PC-9 (cell line): ENCODE measurements at places on chromosomes 3 and 15. TPM values are rescaled to one million over a fixed set of nuclear protein-coding genes. Genes with fewer than 3 reads are reported as not detected.

DNA sequence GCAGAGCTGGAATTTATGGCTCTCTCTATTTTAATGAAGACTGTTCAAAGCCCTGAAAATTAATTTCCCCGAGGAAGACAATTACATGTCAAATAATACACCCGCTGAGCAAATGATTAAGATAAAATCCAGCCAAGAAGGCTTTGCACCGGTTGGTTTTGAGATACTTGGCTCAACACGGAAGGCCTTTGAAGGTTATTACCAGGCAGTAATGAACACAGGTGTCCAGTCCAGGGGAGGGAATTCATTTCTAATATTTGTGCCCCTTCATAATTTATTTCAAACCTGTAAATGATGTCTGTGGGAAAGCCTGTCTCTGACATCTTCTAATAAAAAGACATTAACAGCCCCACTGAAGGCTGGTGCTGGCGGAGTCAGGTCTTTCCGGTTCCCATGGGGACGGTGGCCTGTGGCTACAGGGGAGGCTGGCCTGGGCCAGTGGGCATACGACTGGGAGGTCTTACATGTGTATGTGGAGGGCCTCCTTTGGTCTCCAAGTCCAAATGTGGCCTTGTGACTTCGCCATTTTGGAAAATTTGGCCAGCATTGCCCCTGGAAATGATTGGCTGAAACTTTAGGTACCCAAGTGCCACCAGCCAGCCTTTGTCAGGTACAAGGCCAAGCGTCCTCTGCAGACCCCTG, 49.9 kb upstream of the IQSEC1 start:
- no peak overlapping the region for H3K4me3 ChIP-seq
- no peaks in the 10 kb centered on the region for H3K27me3 ChIP-seq
- no peaks in the 10 kb centered on the region for H3K4me1 ChIP-seq
- DNase-seq: no peak
- H3K36me3 ChIP-seq: no peaks in the 10 kb centered on the region
- no peak overlapping the region for H3K27ac ChIP-seq

The WWTR1 gene
- 73.5 and 85.3 TPM in 2 replicates for total RNA-seq

The SKOR1 gene
- total RNA-seq: 0.13 and 0.40 TPM in 2 replicates

GRCh38 chr3:194485881-194486539, 792 bp downstream of the ATP13A3 start:
- peaks cover 78% of the 10 kb centered on the region for H3K4me1 ChIP-seq
- H3K27ac ChIP-seq: peak overlapping the region; percentile 73
- H3K27me3 ChIP-seq: no peaks in the 10 kb centered on the region
- peaks cover 26% of the 10 kb centered on the region for H3K36me3 ChIP-seq
- H3K4me3 ChIP-seq: peak overlapping the region; percentile 64

The PATL2 gene
- 0.61 and 2.0 TPM in 2 replicates for total RNA-seq

- no peaks in the 10 kb centered on the region; the same call in 1 of the 2 replicates for H3K36me3 ChIP-seq
- H3K27me3 ChIP-seq: no peaks in the 10 kb centered on the region
- peak overlapping the region; percentile 91 for H3K27ac ChIP-seq
- H3K4me3 ChIP-seq: 0 out of 2 replicates have a peak overlapping the region, but pooled peaks have one; percentile 14
Measured at GRCh38 chr3:171959532-171960089, 79.8 kb upstream of the FNDC3B start.

The ISL2 gene
- 0.24 and 0.63 TPM in 2 replicates for total RNA-seq

DNA sequence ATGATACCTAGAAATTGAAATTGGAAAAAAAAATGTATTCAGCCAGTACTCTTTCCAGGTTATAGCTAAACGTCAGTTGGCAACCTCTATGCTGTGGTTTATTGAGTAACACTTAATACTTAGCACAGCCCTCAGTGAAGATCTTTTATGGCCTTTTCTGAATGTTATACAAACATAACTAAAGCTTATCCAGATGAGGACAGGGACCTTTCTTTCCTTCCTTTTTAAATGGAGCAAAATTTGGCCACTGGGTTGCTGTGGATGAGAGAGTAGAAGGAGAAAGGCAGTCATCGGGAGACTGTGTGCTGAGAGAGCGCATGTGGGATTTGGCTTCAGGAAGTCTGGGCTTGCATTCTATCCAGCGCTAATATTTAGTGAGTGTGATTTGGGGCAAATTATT, 36.1 kb downstream of the IGF1R start:
- no peak overlapping the region for H3K27ac ChIP-seq
- H3K27me3 ChIP-seq: no peaks in the 10 kb centered on the region
- H3K36me3 ChIP-seq: no peaks in the 10 kb centered on the region
- DNase-seq: no peak

GRCh38 chr15:91203619-91204203, 103.7 kb downstream of the SV2B start:
- H3K27me3 ChIP-seq: peaks cover 75% of the 10 kb centered on the region
- DNase-seq: no peak
- no peaks in the 10 kb centered on the region for H3K36me3 ChIP-seq
- no peak overlapping the region for H3K27ac ChIP-seq
- no peaks in the 10 kb centered on the region for H3K4me1 ChIP-seq

DNA sequence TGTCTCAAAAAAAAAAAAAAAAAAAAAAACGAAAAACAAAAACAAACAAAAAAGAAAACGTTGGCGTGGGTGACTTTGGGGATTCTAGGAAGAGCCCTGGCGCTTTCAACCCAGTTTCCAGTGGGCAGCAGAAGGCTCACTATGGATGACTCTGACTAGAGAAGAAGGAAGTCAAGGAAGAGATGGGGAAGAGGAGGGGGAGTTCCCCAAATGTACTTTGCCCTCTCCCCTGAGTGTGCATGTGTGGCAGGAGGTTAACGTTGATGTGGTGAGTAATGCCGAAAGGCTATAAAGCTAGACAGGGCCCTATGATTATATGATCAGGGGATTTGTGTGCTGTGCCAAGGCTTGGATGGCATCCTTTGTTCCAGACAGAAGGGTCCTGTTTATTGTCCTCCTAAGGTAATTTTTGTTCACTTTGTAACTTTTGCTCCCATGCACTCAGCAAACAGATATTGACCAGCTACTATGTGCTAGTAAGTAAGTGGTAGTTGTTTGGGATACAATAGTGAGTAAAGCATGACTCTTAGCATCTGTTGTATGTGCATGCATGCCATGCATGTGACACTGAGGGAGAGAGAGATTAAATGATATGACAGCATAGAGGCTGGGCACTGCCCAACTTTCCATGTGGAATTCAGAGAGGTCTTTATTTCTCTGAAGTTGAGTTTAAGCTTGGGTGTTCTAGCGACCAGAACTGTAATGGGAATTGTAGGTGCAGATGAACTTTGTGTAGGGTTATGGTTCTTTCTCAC, 750 bp upstream of the HHLA2 start:
- H3K36me3 ChIP-seq: no peaks in the 10 kb centered on the region
- H3K4me3 ChIP-seq: no peak overlapping the region
- H3K4me1 ChIP-seq: no peaks in the 10 kb centered on the region

DNA sequence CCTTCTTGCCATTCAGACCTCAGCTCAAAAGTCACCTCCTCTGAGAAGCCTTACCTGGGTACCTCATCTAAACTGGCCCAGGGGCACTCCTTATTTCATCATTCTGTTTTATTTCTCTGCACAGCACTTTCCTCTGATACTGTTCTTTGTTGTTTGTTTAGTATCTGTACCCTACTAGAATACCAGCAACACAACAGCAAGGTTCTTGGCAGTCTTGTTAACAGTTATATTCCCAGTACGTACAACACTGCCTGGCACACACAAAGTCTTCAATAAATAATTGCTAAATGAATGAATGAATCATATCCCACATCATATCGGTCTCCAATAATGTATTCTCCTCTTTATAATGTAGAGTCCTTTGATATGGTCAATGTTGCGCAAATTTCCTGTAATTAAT, 188.1 kb downstream of the FOXP1 start:
- no peaks in the 10 kb centered on the region for H3K36me3 ChIP-seq
- no peak for DNase-seq
- H3K27me3 ChIP-seq: no peaks in the 10 kb centered on the region
- no peaks in the 10 kb centered on the region for H3K4me1 ChIP-seq

The C15orf62 gene
- 0.23 and 0.33 TPM in 2 replicates for total RNA-seq
